ENCODE measurements at places on chromosomes 11 and 22.

GRCh38 chr11:102560555-102561011, 30.0 kb upstream of the MMP7 start:
- DNase-seq, result no peak

- DNase-seq, result no peak
Measured at GRCh38 chr22:20298110-20298802, 21.6 kb downstream of the DGCR6L start.

DNA sequence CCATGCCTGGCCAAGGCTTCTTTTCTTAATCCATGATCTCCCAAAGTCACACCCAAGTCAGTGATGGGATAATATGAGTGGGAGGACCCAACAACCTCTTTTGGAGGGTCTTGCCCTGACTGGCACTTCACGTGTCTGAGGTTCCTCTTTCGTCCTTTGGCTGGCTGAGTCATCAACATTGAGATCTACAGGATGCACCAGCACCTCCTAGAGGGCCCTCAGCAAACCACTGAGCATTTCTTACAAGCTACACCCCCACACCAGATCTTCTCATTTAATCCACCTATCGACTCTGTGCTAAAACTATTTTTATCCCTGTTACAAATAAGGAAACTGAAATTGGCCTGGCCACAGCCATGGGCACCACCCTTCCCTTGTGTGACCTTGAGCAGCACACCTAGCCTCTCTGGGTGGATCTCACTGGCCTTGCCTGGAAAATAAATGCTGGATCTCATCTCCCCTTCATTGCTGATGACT, 63.4 kb downstream of the FLI1 start:
- DNase-seq, result no peak

DNA sequence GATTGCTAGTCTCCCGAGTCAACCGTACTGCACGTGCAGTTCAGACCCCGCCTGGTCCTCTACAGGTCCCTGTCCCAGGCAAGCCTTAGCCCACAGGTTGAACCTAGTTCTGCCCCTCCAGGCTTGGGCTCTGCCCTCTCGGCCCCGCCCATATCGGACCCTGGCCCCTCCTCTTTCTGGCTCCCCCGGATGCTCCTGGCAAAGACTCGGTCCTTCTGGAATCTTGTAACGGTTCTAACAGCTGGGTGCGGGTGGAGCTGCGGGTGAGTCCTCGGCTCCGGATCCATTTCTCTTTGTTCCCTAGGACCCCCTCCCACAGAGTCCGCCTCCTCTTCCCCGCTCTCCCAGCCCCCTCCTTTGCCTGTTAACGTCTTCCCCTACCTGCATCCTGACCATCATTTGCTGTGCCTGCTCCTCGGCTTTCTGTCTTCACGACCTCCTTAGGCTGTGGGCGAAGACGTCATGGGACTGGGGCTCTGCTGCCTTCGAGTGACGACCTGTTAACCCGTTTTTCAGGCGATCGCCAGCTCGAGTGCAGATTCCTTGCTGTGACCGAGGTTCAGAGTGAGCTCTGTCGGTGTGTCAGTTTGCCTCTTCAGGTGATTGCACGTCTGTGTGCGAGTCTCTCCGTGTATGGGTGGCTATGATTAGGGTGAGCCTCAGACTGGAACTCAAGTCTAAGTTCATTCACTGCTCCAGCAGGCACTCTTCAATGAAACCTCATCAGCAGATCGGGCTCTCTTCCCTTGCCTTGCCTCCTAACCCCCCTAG, at the start of gene DNHD1:
Gene DNHD1 (plus strand): TSS at position 212 of the 771 bp plus-strand sequence. CDS start 936 bp downstream, outside the sequence.
- no peak for DNase-seq

GRCh38 chr22:36293606-36294292, 40.8 kb downstream of the APOL1 start:
- no peak for DNase-seq

All from D721Med (cell line).